Activated CD4-positive, alpha-beta T cell treated with anti-CD3 and anti-CD28 coated beads for 24 hours (primary cell): ENCODE measurements at places on chromosomes 12 and 14.

GRCh38 chr12:4064008-4064407 is 190.8 kb upstream of the PARP11 start:
- DNase-seq: no peak

GRCh38 chr12:115030017-115030416 is 346.0 kb upstream of the TBX3 start:
- DNase-seq: no peak

DNA sequence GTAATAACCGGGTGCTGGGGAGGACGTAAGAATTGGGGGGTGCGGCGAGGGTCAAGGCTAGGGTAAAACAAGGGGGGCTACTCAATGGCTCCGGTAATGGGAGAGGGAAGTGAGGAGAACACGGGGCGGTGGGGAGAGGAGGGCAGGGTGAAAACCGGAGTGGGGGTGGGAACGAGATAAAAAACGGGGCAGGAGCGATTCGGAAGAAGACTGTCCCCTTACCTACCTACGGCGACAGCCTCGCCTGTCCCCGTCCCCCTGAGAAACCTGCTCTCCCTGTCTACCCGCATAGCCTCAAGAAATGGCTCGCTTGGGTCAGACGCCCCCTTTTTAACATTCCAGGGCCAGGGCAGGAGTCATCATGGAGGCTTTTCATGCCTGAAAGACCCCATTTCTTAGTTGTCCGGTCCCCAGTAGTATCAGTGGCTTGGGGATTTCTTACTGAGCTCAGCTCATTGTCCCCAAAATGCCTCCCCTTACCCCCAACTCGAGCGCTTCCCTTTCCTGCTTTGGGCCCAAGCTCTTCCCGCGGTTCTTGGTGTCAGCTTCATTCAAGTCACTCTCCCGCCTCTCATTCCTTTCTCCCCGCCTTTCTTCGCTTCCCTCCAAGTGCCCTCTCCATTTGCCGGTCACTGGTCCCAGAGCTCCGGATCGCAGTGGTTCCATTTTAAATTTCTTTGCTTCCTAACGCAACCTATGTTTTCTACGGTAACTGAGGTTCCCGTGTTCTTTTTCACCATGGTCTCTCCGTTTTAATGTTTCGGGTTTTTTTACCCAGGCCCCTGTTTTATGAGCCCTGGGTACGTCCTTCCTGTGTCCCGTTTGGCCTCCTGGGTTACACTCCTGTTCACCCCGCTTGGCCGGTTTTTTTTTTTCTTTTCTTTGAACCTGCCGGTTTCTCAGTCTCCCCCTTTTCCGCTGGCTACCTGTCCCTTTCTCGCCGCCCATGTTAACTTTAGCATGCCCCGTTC is 1.2 kb upstream of the WSB2 start:
- DNase-seq: no peak

GRCh38 chr14:28461389-28461788 is 305.2 kb upstream of the FOXG1 start:
- DNase-seq: no peak

- no peak for DNase-seq
These were observed 19.9 kb downstream of the FUT8 start for GRCh38 chr14:65432361-65432948.

DNA sequence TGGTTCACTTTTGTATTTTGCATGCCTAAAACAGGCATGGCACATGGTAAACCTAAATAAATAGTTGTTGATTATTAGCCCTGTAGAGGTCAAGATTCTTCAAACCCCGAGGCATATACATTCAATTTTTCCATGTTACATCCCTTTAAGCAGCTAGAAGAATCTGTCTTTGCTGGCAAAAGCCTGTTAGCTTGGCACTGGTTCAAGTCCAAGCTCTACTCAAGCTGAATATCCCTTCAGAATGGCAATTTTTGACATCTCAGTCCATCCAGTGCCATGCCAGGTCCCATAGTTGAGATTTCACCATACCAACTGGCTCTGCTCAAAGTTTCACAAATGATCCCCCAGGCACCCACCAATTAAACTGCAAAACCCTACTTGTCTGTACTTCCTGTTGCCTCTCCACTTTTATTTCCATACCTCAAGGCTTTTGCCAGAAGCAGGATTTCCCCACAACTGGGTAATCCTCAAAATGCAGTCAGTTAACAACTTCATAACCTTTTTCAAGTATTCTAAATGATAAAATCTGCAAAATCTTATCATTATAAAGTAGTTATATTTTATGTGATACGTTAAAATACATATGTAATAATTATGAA is 9.0 kb upstream of the DCN start:
- no peak for DNase-seq

GRCh38 chr12:27573972-27574371 is 50.0 kb downstream of the PPFIBP1 start:
- no peak for DNase-seq

DNA sequence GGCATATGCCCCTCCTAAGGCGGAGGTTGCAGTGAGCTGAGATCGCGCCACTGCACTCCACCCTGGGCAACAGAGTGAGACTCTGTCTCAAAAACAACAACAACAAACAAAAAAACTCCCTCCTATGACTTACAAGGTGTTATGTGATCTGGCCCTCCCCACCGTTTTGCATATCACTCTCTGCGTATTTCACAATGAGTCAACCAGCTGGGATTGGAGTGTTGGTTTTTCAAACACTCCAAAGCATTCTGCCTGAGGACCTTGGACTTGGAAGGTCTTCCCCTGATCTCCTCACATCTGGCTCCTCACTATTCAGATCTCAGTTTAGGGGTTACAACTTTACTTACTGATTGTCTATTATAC is 14.0 kb downstream of the MANSC1 start:
- DNase-seq: no peak

GRCh38 chr12:38736821-38737220 is 168.6 kb downstream of the CPNE8 start:
- DNase-seq: no peak

DNA sequence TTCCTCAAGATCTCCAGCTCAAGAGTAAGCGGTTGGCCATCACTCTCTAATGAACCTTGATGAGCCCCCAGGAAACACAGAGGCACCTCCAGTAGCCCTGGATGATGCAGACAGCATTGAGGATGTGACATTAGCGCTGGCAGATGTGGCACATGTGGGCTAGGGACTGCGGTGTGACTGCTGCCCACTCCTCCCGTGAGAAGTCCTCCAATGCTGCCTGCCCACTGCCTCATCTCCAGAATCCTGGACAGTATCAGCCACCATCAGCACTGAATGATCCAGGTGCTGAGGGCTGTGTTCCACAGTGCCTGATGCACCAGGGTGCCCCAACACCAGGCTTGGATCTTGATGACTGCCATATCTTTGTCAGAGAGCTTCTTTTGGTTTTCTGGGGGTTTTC is 412.6 kb downstream of the TMEM117 start:
- DNase-seq: no peak
